Dermis lymphatic vessel endothelial cell (primary cell): ENCODE measurements at places on chromosomes 11 and 22. TPM values are rescaled to one million over a fixed set of nuclear protein-coding genes. Genes with fewer than 3 reads are reported as not detected.

The TRPM5 gene
- not detected in 2 replicates for total RNA-seq

The RAG1 gene
- total RNA-seq: 1.7 and 1.8 TPM in 2 replicates

The CARNS1 gene
- total RNA-seq: 0.09 and 0.22 TPM in 2 replicates

The UBQLN3 gene
- 0.09 TPM in 1 of 2 replicates, not detected in the other for total RNA-seq

The TTC12 gene
- total RNA-seq: 6.9 and 8.5 TPM in 2 replicates

The SAA2 gene
- not detected in 2 replicates for total RNA-seq

The MIAT gene
- 0.69 and 0.98 TPM in 2 replicates for total RNA-seq

The FAM111B gene
- 3.7 and 4.2 TPM in 2 replicates for total RNA-seq

The NAV2 gene
- total RNA-seq: 1.3 and 2.1 TPM in 2 replicates

The ARVCF gene
- total RNA-seq: 46.2 and 46.5 TPM in 2 replicates

The GAL3ST3 gene
- total RNA-seq: 0.09 and 0.11 TPM in 2 replicates

The ALG12 gene
- total RNA-seq: 15.4 and 17.4 TPM in 2 replicates

The APOBEC3H gene
- not detected in 2 replicates for total RNA-seq

The B4GALNT4 gene
- total RNA-seq: 0.09 and 1.4 TPM in 2 replicates

The TRPC6 gene
- total RNA-seq: 10.3 and 44.4 TPM in 2 replicates

The APOL3 gene
- total RNA-seq: 128 and 159 TPM in 2 replicates

The SHANK2 gene
- 0.09 and 0.54 TPM in 2 replicates for total RNA-seq

The VWA5A gene
- 1.7 and 5.3 TPM in 2 replicates for total RNA-seq

The CABP4 gene
- 1.5 and 2.0 TPM in 2 replicates for total RNA-seq

The ASRGL1 gene
- total RNA-seq: 2.1 and 36.5 TPM in 2 replicates
